AG04450 (cell line): ENCODE measurements at places on chromosomes 3 and 15.

DNA sequence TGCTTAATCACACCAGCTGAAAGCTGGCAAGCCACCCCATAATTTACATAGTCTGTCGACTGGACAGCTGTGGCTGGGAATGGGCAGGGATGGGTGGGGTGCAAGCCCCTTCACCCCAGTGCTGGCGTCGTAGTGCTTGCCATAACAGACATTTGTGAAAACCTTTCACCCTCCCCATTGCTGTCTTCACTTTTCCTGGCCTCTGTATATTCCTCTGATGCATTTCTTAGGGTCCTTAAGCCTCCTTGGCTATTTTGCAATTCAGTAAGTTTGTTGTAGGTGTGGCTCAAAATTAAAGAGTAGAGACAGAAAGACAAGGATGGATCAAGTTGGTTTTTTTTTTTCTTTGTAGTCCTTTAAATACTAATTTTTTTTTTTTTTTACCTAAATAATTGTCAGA, 383.3 kb upstream of the MCTP2 start:
- DNase-seq: no peak

DNA sequence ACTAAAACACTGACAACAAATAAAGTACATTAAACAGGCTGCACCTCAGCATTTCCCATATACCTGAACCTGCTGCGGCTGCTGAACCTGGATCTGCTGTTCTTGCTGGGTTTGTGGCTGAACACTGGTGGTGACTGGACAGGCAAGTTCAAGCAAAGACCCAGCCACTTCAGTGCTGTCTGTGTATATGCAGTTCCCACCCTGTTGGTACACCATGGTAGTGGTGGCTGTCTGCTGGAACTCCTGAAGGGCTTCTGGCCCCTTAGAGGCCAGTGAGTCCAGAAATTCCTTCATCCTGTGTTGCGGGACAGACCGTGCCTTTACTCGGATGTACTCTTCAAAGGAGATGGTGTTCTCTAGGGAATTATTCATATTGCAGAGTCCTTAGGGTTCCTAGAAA, 17.2 kb downstream of the QRICH1 start:
- no peak for DNase-seq

DNA sequence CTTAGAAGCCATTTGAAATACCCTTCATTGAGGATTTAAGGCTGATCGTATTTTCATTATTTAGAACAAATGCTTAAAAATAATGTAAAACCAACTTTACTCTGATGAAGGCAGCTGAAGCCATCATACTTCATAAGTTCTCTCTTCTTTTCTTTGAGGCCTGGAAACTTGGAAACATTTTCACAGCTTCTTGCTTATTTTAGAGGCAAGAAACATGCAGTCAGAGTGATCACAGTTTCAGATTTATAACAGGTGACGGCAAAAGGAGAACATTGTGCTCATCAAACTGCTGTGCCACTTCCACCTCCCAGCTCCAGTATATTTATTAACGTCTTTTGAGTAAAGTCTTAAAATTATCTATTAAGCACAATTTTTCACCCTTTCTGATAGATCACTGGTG, 376.1 kb downstream of the PTPRG start:
- no peak for DNase-seq

DNA sequence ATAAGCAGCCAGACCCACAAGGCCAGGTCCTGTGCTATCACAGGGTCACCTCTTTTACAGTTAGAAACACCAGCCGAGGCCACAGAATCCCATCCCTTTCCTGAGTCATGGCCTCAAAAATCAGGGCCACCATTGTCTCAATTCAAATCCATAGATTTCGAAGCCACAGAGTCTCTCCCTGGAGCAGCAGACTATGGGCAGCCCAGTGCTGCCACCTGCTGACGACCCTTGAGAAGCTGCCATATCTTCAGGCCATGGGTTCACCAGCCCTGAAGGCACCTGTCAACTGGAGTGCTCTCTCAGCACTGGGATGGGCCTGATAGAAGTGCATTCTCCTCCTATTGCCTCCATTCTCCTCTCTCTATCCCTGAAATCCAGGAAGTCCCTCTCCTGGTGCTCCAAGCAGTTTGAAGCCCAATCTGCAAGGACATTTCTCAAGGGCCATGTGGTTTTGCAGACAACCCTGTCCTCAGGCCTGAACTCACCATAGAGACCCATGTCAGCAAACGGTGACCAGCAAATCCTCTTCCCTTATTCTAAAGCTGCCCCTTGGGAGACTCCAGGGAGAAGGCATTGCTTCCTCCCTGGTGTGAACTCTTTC, 39.6 kb downstream of the TGM4 start:
- DNase-seq: peak; percentile 52

- no peak for DNase-seq
These were observed 98.9 kb downstream of the HMG20A start for GRCh38 chr15:77519540-77519939.

- no peak for DNase-seq
These were observed 8.3 kb downstream of the ITGA11 start for GRCh38 chr15:68423359-68424296.

GRCh38 chr3:48130321-48130904, 57.8 kb downstream of the CDC25A start:
- peak; percentile 72 for DNase-seq

DNA sequence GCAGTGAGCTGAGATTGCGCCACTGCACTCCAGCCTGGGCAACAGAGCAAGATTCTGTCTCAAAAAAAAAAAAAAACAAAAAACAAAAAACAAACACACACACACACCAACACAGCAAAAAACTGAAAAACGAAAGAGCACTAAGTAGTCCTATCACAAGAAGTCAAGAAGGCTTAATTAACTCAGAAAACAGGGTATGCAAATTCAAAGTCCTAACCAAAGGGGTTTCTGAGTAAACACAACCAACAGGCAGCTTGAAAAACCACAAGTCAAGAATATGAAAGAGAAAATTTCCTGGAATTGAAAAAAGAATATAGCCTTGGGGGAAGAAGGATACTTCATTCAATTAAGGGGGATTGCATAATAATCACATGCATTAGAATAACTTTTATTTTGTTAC, 37.7 kb upstream of the PARP14 start:
- DNase-seq: no peak

DNA sequence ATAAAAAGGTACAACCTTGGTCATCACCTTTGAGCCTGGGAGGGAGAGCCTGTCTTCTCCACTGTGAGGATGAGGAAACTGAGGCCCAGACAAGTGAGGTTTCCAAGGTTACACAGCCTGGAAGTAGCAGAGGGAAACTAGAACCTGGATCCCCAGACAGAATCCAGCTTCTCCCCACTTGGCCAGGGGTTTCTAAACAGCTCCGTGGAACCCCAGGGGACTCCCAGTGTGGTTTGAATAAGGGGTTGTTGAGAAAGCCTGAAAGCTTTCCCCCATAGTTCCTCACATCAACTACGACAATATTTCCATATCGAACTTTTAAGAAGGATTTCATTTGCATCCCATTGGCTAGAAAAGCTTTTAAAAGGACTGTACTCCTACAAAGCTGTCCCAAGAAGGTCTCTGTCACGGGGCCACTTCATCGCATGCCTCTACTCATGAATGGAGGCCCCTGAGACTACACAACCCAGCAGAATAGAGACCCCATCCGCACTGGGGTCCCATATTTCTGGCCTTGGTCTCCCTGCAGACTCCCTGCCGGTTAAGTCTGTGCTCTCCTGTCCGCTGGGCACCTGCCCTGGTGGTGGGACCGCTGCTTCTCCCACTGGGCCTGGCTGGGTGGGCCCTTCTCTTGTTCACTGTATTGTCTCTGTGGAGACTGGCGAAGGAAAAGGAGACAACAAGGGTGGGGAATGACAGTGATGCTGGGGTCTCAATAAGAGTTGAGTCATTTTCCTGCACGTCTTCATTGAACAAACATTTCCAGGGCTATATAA, 178.5 kb downstream of the SMAD6 start:
- no peak for DNase-seq

DNA sequence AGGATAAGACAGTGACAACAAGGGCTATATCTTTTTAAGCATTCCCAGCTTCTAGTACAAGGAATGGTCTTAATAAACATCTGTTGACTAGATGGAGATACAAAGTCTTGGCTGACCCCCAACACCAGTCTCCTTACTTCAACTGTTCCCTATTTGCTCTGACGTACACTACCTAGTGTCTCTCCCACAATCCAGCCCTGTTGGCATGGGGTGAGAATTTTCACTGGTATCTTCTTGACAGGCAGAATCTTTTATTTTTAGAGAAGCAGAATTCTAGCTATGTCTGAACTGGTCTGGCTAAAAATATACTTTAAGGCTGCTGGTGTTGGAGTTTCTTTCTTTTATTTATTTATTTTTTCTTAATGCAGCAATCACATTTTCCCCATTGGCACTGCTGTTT, 82.0 kb downstream of the ETFA start:
- no peak for DNase-seq

DNA sequence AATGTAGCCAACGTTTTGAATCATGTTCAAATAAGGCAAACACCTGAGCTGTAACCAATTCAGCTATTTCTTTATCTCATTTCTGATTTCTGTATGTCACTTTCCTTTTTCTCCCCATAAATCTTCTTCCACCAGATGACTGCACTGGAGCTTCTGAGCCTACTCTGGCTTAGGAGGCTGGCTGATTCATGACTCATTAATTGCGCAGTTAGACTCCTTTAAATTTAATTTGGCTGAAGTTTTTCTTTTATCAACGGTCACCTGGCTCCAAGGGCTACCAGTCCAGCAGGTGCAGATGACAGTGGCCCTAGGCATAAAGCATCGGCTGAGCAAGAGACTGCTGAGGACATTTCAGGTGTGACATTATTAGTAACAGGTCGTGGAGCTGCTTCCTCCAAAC, 39.6 kb upstream of the ITGA11 start:
- no peak for DNase-seq

GRCh38 chr15:78208341-78208844, 26.0 kb downstream of the ACSBG1 start:
- no peak for DNase-seq

GRCh38 chr15:45441686-45442085, 63.3 kb upstream of the GATM start:
- no peak for DNase-seq

DNA sequence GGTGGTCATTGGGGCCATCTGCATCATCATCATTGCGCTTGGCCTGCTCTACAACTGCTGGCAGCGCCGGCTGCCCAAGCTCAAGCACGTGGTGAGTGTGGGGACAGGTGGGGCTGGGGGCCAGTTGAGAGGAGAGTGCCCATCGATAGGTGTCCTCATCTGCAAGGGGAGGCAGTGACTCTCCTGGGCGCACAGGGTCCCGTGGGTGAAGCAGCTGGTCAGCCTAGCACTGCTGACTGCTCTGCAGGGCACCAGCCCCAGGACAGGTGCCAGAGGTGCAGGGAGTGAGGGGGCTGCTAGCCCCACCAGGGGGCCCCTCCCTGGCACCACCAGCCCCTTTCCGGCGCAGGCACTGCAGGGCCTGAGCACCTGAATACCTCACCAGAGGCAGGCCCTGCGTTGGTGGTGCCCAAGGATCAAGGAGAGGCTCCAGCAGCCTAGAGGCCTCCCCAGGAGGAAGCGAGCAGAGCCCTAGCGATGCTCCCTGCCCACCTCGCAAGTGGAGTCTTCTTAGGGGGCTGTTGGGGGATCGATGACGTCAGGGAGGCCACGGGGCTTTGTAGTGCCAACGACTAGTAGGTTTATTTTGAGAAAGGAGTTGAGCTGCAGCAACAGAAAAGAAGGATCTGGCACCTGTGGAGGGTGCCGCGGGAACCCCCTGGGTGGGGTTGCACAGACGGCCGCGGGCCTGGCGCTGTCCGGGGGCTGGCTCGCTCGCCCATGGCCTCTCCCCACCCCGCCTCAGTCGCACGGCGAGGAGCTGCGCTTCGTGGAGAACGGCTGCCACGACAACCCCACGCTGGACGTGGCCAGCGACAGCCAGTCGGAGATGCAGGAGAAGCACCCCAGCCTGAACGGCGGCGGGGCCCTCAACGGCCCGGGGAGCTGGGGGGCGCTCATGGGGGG, 976 bp upstream of the ABTB1 start:
- no peak for DNase-seq

GRCh38 chr3:64398006-64398405, 172.7 kb upstream of the PRICKLE2 start:
- DNase-seq: no peak

GRCh38 chr15:90165659-90166489, 35.3 kb upstream of the SEMA4B start:
- DNase-seq: peak; percentile 94

GRCh38 chr15:95930659-95931375, 399.7 kb upstream of the NR2F2 start:
- no peak for DNase-seq

GRCh38 chr3:54987719-54988118, 59.9 kb upstream of the LRTM1 start:
- DNase-seq: no peak

DNA sequence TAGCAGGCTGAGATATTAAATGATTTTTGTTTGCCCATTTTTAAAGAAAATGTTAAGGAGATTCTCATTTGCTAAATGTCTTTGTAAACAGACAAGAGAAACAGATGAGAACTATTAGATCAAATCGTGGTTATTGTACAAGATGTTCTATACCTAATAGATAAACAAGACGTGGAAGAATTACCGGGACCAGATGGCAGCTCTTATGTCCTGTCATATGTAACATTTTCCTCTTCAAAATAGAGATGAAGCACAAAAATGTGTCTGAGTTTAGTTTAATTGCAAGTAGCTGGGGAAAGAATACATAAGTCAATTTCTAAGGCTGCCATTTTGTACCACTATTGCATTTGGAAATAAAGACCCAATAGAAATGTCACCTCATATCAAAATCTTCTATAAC, 553.7 kb downstream of the TUSC7 start:
- DNase-seq: no peak

GRCh38 chr3:179336345-179336929, 11.1 kb upstream of the MFN1 start:
- no peak for DNase-seq

- DNase-seq: no peak
These were observed 57.6 kb upstream of the MEX3B start for GRCh38 chr15:82103468-82103867.

DNA sequence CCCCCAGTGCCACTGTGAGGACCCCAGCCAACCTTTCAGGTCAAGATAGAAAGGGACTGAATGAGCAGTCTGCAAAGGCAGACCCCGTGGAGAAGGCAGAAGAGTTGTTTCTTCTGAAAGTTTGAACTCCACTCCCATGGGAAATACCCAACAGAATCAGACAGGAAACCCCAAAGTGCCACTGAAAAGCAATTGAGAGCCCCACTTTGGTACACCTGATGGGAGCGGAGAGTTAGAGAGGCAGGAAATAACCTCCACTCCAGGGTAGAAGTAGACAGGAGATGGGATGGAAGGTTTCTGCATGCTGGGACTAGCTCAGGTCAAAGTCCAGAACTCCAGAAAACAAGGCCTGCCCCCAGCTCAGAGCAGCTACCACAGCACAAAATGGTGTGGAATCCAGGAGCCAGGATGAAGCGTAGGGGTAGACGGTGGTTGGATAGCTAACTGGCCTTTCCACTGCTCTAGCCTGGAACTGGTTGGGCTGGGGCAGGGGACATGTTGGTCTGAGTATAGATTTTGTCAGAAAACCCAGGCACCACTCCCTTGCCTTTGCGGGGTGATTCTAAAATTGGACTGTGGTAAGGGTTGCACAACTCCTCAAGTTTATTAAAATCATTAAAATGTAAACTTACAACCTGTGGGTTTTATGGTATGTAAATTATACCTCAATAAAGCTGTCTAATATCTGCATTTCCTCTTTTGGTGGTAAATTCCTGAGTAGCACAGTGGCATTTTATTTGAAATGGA, 1.9 kb upstream of the RAB43 start:
- DNase-seq: no peak
